ENCODE measurements at places on chromosomes 1 and 21.

DNA sequence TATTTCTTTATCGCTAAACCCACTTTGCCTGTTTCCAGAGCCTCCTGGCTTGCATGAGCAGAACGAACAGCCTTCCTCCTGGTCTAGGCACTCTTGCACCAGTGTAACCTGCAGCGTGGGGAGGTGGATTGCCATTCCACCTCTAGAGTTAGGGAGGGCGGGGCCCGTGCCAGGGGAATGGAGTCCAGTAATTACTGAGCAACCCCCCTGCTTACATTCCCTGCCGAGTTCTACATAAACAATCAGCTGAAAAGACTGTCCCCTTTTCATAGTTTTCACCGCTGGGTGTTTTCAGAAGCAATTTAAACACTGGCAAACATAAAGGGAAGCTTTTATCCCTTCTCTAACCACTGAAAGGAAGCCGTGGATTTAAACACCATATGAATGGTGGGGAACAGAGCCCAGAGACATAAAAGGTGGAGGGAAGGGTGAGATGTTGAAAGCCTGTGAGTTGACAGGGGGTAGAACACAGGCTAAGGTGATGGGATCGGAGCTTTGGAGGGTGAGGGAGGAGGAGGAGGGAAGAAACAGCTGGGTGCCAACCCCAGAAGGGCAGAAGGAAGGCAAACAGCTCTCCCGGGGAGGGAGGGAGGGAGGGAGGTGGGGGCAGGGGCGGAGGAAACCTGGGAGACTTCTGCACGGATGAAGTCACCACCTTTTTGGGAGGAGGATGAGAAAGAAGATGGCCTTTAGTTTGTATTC is 68.0 kb upstream of the WDR26 start:
- no peak for ATAC-seq

- ATAC-seq, result no peak
These were observed 21.2 kb upstream of the SYCP1 start for GRCh38 chr1:114833421-114833820.

GRCh38 chr21:31675960-31676359 is 16.5 kb downstream of the SOD1 start:
- peak; percentile 72 for ATAC-seq

DNA sequence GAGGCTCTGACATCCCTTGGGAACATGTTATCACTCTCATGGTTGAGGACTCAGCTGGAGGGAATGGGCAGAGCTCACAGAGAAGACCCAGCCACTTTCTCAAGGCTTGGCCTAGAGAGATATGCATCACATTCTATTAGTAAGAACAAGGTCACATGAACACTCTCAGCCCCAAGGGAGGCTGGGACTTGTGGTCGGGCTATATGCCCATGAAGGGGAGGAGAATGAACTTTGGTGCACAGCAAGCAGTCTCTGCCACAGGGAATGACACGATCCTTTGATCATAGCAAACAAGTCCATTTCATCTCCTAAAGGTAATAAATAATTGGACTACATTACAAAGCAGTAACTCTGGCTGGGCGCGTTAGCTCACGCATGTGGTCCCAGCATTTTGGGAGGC is 105.7 kb downstream of the SYF2 start:
- ATAC-seq, result no peak

- ATAC-seq, result no peak
These were observed 151.7 kb downstream of the NR5A2 start for GRCh38 chr1:200179126-200179780.

GRCh38 chr1:106926803-106927582 is 129.5 kb upstream of the PRMT6 start:
- ATAC-seq, result no peak

DNA sequence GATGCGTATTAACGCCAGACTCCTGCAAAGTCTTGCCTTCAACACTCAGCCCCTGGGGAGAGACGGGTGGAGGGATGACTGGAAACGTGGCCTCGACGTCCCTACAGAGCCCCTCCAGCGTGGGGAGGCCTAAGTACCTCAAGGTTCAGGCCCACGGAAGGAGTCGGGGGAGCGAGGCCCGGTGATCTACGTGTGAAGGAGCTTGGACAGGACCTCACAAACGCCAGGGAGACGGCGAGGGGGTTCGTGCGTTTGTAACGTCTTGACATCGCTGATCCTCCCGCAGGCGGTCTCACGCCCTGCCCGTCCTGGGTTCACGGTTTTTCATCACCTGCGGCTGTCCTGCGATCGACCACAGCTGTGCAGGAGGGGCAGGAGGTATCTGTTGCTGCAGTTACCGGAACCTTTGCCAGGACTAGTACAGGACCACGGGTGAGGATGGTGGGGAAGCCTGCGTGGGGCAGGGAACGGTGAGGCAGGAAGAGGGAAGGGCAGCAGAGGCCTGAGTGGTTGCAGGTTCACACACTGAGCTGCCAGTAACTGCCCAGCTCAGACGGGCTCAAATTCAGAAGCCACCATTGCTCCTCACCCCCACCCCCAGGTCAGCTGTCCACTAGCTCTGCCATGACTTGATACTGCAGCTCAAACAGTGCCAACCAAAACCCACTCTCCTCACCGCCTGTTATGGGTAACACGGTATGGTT is 889 bp upstream of the CCNL2 start:
- ATAC-seq, result peak; percentile 5

DNA sequence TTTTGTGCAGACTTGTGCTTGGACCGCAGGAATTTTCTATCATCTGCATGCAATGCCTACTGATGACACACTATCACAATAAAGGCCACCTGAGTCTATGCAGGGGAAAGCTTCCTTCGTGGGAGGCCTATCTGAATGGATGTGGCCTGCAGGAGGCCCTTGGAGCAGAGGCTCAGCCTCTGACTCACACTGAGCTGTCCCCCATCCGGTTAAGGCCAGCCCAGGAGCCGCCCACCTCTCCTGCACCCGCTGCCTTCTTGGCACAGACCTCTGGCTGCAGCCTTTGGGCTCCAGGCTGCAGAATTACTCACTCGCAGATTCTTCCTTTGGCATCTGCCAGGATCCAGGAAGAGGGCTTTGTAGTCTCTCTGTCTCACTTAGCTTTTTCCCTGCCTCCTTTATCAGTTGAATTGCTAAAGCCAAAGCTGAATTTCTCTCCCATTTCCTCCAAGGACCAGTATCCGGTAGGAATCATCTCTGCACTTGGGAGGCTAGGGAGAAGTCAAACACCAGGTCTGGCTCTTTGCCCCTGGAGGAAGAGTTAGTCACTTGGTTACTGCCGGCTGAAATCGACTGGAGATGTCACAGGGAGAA is 65.1 kb upstream of the JUN start:
- ATAC-seq, result no peak

DNA sequence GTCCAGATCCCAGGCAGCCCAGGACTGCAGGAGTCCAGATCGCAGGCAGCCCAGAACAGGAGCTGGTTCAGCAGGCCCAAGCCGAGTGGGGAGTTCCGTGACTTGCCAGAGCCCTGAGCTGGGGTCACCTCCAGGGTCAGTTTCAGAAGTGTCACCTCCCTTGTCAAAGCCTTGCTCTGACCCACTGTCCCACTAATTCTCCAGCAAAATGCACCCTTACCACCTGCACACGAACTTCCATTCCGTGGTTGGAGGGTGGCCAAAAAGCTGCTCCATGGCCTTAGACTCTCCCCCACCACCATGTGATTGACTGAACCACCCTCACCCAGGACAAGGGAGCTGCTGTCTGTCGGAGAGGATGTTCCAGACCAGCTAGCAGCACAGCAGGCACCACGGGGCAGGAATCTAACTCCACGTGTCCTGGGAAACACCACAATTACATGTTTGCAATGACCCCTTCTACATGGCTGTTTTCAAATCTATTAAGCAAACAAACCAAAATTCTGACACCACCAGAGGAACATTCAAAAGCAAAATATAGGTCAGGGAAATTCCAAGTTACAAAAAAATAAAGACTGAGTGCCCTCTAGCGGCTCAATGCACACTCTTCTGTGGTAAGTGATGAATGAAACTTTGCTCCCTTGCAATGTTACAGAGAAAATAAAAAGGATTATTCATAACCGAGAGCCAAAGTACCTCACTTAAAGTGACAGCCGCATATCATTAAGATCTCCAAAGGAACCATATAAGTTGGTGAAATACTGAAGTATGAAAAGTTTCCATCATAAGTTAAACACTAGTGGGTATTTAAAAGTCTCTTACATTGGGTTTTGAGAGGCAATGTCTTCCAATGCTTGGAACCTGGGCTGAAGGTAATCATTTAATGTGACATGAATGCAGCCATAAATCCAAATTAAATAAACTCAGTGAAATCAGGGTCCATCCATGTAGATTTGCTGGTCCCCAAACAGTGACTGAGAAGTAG is 76.3 kb downstream of the NPHP4 start:
- no peak for ATAC-seq

DNA sequence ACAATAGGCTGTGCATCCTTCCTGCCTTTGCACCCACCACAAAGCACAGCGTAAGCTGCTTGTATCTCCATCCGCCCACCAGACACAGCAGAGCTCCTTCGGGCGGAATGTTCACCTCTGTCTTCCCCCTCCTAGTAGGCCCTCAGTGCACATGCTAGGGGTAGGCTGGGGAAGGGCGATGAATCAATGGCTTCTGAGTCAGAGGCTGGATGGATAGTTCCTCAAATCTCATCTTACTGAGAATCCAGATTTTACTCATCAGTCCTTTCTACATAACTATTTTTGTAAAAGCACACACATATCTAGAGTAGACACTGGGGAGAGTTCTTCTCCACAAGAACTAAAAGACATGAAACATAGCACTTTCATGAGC is 73.8 kb downstream of the BCAR3 start:
- peak; percentile 96 for ATAC-seq

GRCh38 chr1:159979257-159979656 is 25.2 kb upstream of the SLAMF9 start:
- ATAC-seq, result no peak

DNA sequence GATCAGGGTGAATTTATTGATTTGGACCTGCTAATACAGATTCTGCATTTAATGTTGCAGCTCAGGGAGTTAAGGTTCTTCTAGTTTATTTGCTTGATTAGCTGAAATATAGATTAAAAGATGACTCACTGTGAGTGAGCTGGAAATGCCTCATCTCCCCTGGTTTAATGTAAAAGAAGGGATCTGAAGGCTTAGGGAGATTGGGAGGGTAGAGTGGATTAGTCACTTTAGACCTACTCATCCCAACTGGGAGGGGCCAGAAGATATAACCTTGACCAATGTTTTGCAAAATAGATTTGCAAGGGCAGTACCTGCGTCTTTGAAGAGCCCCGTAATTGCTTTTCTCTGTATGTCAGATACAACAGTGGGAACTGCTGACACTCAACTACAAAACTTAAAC is 922.8 kb upstream of the ADGRL4 start:
- no peak for ATAC-seq

- no peak for ATAC-seq
These were observed 26.1 kb downstream of the RGS21 start for GRCh38 chr1:192342842-192343241.
